ENCODE measurements at places on chromosomes 1 and 21.
A peak's percentile ranks its signal among the peaks of the same experiment; 100 is the strongest.

GRCh38 chr1:174157157-174157806, 2.0 kb upstream of the RABGAP1L start:
- DNase-seq: no peak

GRCh38 chr21:26846036-26846931, 1.1 kb upstream of the ADAMTS1 start:
- DNase-seq: peak; percentile 88

GRCh38 chr1:71046891-71047634, 553 bp downstream of the PTGER3 start:
- peak; percentile 54 for DNase-seq

GRCh38 chr1:35386959-35387358, 118.5 kb downstream of the ZMYM4 start:
- no peak for DNase-seq

DNA sequence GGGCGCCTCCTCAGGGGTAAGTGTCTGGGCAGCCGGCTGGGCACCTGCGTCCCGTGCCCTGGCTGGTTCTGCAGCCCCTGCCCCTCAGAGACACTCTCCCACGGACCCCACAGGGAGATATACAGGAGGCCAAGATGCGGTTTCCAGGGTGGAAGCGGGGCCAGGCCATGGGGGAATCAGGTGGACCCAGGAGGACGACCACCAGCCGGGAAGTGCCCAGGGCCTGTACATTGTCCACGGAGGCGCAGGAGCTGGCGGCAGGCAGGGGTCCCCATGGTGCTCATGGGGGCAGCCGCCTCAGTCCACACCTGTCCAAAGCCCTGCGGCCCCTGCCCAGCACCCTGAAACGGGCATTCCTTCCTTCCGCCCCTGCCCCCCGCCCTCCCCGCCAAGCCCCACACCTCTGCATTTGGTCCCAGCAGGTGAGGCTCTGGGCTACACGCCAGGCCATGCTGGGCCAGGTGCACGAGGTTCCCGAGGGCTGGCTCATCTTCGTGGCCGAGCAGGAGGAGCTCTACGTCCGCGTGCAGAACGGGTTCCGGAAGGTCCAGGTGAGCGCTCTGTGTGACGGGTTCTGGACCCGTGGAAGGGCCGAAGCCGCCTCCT, 36.7 kb downstream of the SLC19A1 start:
- peak; percentile 9 for DNase-seq

- DNase-seq: peak; percentile 87
These were observed 19.7 kb downstream of the MFAP2 start for GRCh38 chr1:16960560-16961296.

- no peak for DNase-seq
These were observed 483.5 kb downstream of the ADGRL2 start for GRCh38 chr1:82284213-82284612.

- no peak for DNase-seq
These were observed 5.2 kb downstream of the INSRR start for GRCh38 chr1:156853761-156854160.

DNA sequence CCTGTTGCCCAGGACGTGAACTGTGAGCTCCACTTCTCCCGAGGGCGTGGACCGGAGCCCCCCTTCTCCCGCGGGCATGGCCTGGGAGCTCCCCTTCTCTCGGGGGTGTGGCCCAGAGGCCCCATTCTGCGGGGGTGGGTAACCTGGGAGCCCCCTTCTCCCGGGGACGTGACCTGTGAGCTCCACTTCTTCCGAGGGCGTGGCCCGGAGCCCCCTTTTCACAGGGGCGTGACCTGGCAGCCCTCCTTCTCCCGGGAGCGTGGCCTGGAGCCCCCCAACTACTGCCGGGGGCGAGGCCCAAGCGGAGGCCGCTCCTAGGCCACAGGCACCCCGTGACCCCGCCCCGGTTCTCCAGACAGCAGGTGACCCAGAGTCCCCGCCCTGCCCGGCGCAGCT, 320 bp downstream of the C1orf174 start:
- no peak for DNase-seq

- DNase-seq: no peak
These were observed 5.8 kb upstream of the KRTAP20-2 start for GRCh38 chr21:30629200-30629599.

GRCh38 chr21:27586986-27587385, 620.1 kb upstream of the ADAMTS5 start:
- DNase-seq: no peak

GRCh38 chr1:3089490-3089889, 20.5 kb downstream of the PRDM16 start:
- no peak for DNase-seq

DNA sequence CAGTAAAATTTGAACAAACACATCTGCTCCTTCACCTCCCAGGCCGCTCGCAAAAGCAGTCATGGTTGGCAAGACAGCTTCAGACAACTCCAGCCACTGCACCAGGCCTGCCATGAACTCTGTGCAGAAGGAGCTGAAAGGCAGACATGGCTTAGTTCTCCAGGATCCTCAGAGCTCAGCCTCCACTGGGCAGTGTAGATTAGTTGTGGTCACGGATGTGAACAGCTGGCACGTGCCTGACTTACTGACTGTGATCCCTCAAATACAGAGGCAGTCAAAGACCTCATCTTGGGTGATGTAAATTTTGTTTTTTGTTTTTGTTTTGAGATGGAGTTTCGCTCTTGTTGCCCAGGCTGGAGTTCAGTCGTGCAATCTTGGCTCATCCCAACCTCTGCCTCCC, 28.4 kb downstream of the TMCO4 start:
- no peak for DNase-seq

GRCh38 chr21:41048145-41048544, 119.8 kb upstream of the BACE2 start:
- DNase-seq: no peak

DNA sequence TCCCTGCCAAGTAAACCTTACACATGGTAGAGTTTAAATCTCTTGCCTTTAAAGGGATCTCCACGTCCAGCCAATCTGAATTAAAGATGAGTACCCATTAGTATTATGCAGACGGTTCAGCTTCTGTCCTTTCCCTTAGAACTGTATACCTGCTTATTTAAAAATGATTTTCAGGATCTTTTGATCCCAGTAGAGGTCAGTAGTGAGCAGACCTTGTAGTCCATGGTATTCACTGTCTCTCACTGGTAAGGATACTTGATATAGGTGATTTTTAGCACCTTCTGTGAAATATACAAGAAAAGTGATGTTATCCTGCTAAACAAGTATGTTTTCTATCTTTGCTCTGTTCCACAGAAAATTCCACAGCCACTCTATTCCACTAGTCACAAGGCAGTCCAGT, 1211.6 kb upstream of the ADGRL4 start:
- no peak for DNase-seq

GRCh38 chr21:46648539-46648938, 13.1 kb downstream of the PRMT2 start:
- no peak for DNase-seq

DNA sequence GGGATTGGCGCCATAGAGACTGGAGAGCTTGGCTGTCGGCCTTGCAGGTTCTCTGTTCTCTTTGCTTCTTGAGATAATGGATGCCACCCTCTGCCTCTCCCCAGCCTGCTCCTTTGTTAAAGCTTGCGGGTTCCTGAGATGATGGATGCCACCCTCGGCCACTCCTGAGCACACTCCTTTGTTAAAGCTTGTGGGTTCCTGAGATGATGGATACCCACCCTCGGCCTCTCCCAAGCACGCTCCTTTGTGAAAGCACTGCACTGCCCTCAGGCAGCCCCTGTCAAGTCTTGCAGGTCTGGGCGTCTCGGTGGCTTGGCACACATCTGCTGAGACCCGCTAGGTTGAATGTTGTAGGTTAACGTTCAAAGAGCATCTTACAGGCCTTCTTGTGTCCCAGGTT, 76.5 kb downstream of the SCCPDH start:
- DNase-seq: no peak

- DNase-seq: no peak
These were observed 8.9 kb upstream of the CD55 start for GRCh38 chr1:207312604-207312920.

DNA sequence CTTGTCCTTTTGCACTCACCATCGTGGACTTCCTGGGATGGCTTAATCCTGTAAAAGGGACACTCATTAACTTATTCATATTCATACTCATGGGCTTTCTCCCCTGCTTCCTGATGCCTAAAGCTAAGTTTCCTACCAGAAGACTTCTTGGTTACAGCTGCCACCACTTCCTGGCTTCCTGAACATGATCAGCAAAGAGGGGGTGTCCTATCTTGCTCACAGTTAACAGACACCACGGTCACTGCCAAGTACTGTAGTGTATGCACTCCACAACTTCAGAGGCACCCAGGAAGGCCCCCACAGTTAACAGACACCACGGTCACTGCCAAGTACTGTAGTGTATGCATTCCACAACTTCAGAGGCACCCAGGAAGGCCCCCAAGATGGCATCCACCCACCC, 177.8 kb downstream of the SIPA1L2 start:
- no peak for DNase-seq

DNA sequence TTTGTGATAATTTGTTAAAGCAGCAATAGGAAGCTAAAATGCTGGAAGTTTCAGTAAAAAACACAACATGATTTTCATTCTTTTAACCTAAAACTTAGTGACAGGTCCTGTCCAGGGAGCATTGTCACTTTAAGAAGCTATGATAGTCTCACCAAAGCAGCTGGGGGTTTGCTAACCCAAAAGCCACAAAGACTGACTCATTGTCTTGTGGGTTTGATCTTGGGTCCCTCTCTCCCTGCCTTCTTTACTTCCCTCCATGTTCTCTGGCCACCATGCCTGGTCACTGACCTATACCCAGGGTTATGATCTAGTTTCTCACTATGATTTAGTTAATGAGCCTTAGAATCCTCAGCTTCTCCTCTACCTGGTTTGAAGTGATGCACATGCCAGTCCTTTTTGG, 213.5 kb upstream of the PTGFR start:
- no peak for DNase-seq

DNA sequence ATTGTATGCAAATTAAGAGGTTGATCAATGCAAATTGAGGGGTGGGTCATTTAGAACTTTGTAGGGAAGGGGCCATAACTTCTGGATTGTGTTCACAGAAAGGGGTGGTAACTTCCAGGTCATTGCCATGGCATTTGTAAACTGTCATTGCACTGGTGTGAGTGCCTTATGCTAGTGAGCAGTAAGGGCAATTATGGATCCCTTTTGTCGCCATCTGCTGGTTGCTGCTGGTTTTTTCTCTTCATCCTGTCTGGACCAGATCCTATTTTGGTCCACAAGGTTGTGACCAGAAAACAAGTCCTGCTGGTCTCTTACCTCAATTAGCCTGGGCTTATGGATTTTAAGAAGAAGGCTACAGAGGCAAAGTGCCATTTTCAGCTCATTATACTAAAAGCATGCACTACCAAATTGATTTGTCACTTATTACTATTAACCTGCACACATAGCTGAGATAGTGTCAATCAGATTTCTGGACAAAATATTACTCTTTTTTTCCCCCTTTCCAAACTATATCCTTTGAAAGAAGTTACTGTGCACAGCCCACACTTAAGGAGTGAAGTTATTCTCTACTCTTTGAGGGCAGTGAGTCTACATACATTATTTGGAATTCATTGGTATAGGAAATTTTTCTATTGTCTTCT, 196.2 kb downstream of the ZC3H11B start:
- peak; percentile 56 for DNase-seq

DNA sequence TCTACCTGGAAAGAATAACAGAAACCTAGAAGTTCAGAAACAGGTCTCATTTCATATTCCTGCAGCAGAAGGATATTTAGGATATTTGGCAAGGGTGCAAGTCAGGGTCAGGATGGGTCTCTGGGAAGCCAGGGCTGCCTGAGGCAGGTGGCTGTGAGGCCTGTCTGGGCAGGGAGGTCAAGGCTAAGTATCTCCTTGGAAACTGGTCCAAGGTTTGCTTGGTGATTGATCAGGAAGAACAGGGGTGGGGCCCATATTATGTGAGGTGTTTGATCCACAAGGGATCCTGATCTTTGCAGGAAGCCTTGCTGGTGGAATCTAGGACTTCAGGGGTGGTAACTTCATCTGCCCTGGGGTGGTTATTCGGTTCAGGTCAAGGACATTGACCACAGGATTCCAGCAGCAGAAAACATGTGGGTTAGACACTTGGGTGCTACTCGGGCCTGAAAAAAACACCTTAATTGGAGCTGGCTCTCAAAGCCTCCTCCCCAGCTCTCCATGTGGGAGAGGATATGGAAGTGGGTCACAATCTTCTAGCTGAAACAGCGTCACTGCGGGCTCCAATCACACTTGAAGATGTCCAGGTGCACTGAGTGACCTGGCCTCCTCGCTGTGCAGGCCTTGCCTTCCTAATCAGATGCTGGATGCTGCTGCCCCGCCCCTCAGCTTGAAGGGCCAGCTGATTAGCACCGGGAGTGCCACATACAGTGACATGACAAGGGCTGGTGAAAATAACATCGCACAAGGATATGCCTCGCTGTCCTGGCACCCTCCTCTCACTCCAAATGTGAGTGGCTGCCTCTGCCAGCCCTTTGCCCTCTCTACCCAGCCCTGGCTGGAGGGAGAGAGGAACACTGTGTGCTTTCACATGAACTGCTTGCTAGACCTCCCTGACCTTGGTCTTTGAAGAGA, 8.7 kb downstream of the CTNNBIP1 start:
- DNase-seq: no peak

GRCh38 chr1:238221738-238222137, 331.0 kb upstream of the ZP4 start:
- no peak for DNase-seq

DNA sequence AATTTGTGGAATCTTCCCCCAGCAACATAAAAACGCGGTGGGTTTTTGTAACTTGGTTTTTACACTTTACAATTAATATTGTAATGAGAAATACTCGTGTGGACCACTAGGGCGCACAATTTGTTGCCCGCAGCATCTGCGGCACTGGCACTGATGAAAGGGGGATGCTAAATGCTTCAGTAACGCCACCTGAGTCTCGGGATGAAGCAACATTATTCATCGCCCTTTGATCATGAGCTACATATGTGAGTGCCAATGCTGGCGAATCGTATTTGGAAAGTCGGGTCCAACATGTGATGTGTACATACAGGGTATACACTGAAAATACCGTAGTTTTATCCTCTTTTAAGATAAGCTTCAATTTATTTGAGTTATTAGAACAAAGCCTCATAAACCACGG, 34.2 kb upstream of the COX20 start:
- no peak for DNase-seq

GRCh38 chr21:14763695-14764064, 217.6 kb upstream of the SAMSN1 start:
- DNase-seq: no peak

DNA sequence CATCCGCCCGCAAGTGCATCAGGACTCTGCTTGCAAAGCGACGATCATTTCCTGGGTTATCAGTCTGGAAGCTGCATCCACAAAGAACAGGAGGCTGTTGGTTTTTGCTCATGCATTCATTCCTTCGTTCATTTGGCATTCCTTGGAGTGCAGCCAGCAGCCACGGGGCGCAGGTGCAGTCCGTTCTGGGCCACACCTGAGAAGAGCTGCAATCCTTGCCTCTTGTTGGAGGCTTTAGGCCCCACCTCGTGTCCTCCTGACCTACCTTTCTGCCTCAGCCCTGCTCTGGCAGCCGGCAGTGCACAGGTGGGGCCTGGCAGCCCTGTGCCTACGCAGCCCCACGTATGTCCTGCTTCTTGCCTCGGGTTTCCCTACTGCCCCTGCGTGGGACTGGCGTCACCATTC, 19.6 kb upstream of the C2CD2 start:
- DNase-seq: no peak
